Caki2 (cell line): ENCODE measurements at places on chromosomes 12 and 14.
A peak's percentile ranks its signal among the peaks of the same experiment; 100 is the strongest.

- DNase-seq: no peak
Measured at GRCh38 chr12:3641428-3642018, 111.4 kb downstream of the CRACR2A start.

GRCh38 chr12:25558586-25558985 is 5.5 kb upstream of the LMNTD1 start:
- peak; percentile 56 for DNase-seq

- no peak for DNase-seq
Measured at GRCh38 chr12:119828300-119828699, 48.8 kb downstream of the CIT start.

GRCh38 chr14:47103771-47104170 is 452.2 kb upstream of the RPL10L start:
- DNase-seq: no peak

- no peak for DNase-seq
Measured at GRCh38 chr12:30909349-30910037, 17.1 kb upstream of the TSPAN11 start.

GRCh38 chr12:43914923-43915468 is 79.1 kb downstream of the TMEM117 start:
- DNase-seq: no peak

DNA sequence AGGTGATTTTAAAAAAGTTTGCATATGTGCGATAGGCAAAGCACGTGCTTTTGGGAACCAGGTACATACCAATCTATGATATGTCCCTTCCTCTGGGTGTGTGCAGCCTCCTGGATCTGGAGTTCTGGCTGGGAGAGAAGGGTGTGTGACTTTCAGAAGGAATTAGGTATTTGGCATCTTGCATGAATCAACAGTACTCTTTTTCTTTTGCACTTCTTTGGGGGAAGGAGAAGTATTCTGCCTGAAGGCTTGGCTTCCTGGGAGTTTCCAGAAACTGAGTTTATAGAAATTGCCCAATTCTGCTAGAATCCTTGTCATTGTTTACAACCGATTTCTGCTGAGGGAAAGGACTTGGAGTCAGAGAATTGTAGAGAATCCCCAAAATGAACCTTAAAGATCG is 2.9 kb upstream of the CLMN start:
- no peak for DNase-seq

GRCh38 chr12:770479-770878 is 18.1 kb downstream of the WNK1 start:
- no peak for DNase-seq

DNA sequence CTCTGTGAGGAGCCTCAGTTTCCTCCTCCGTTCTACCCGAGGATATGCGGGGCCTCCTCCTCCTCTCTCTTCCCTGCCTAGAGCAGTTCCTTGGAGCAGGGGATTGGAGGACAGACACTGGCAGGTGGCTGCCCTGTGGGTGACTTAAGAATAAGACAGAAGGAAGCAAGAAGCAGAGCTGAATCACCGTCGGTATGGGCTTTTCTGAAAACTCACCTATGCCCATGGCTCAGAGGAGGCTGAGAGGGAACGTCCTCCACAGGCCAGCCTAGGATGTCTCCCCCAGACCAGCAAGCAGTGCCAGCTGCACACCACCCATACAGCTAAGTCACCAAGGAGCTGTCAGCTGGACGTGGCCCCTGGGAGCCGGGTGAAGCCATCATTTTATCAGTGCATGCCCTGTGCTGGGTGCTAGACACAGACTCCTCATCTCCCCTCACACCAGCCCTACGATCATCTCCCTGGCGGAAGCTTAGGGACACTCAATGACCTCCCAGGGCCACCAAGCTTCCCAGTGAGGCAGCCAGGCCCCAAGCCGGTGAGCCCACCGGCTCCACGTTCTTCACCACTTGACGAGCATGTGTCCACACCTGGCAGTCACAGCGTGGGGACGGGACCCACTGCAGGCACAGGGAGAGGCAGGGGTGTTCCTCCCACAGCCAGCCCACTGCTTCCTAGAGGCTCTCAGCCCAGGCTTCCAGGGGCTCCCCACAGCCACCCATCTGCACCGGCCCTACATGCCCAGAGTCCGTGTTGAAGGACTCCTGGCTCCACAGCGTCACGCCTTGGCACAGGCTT is 21.4 kb downstream of the ITPK1 start:
- DNase-seq: no peak

DNA sequence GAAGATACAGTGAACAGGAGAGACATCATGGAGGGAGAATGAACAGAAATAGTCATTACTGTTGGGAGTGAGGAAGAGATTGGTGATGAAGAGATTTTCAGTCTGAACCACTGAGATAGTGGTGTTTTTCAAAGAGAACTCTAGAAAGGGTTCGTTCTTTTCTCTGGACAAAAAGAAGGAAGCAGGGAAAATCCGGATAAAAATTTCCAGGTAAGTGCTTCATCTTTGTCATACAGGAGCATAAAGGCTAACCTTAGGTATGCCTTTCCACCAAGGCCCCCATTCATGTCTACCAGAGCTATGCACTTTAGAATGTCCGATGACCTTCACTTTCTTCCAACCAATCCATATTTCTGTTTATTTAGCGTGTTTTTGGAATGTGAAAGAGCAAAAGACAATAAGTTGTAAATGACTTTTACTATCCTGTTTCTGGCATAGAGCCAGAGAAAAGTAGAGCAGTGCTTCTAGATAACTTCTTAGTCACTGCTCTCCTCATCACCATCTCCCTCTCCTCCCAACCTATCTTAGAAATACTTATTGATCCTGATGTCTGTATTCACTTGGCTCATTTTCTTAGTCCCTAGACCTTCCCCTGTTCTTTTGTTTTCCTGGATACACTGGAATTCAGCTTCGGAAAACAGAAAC is 116.5 kb downstream of the TTC6 start:
- no peak for DNase-seq

DNA sequence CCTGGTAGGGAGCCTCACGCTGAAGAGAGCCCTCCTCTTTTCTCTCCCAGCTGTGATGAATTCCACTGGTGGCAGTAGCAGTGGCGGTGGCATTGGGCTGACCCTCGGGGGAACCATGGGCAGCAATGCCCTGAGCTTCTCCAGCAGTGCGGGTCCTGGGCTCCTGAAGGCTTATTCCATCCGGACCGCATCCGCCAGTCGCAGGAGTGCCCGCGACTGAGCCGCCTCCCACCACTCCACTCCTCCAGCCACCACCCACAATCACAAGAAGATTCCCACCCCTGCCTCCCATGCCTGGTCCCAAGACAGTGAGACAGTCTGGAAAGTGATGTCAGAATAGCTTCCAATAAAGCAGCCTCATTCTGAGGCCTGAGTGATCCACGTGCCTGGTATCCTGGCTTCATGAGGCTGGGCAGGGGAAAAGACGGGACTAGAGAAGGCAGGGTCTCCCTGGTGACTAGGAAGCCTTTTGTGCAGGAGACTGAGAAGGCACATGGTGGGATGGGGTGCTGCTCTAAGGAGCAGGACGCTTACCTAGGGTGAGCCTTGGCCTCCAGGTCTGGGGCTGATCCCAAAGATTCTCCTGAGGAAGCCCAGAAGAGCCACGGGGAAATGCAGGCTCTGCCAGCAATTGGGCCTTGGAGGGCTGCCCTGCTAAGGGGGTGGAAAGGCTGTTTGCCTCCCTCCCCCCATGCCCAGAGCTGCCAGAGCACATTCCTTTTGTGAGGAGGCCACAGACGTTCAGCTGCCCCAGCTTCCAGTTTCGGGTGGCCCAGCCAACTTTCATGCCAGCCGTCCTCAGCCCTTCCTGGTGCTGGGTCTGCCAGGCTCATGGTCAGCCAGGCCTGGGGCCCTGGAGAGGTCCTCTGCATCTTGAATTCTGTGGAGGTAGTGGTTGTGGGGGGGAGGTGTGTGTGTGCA is 15.8 kb downstream of the KRT7 start:
- DNase-seq: no peak

DNA sequence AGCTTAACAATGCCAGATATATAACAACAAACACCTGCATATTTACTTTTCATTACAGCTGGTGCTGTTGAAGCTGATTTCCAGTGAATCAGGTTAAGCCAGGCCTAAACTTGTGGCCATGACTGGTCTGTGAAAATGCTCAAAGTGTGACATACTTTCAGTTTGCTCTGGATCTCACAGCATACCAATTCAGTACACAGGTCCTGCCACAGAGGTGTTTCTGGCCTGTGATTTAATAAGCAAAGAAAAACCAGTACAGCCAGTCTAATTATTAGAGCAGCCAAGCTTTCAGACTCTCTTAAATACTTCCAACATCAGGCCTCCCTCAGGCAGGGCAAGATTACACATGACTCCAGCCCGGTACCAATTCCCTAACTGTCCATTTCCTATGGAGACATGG is 27.4 kb upstream of the TMCC3 start:
- DNase-seq: no peak

DNA sequence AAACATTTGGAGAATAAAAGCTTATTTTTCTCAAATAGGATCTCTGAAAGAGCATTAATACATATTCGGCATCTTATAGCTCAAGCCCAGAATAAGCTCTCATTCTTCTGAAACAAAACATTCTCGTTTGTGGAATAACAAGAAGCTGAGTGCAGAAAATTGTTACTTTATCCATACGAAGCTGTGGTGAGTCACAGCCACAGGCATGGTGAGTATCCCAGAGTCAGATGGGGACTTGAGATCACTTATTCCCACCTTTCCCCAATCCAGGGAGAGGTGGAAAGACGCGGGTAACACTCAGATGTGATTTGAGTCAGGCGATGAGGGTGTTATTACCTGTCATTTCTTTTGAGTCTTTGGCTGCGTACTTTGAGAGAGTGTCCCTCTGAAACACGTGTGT is 214.6 kb upstream of the TMEM132C start:
- DNase-seq: no peak

DNA sequence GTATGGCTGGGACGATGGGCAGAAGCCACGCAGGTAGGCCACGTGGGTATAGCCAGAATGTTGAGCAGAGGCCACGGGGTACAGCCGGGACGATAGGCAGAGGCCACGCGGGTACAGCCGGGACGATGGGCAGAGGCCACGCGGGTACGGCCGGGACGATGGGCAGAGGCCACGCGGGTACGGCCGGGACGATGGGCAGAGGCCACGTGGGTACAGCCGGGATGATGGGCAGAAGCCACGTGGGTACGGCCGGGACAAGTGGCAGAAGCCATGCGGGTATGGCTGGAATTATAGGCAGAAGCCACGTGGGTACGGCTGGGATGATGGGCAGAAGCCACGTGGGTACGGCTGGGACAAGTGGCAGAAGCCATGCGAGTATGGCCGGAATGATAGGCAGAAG is 195.0 kb downstream of the TTC7B start:
- DNase-seq: no peak

DNA sequence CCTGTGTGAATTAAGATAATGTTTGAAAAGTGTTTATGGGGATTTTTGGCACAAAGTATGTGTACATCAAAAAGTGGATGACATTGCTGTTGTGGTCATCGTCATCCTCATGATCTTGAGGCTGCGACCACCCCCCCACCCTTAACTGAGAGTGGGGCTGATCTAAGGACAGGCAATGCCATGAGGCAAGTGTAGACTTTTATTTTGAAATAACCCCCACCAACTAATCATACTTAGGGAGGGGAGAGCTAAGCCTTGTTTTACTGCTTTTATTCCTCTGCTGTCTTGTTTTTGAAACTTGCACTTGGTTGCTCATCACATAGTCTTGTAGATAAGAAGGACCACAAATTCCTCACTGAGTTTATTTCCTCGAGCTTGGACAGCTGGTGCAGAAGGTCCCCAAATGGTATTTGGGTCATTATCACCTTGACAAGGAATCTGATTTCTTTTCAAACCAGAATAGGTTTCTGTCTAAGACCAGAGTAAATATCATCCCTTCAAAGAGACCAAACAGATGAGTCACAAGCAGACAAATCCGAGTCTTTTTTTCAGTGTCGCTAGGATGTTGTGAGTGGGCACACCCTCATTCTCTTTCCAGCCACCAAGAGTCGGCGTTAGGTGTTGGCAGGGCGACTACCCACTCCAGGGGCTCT is 23.9 kb upstream of the SMOC1 start:
- no peak for DNase-seq

- no peak for DNase-seq
Measured at GRCh38 chr14:49858383-49858782, 5.8 kb upstream of the NEMF start.

DNA sequence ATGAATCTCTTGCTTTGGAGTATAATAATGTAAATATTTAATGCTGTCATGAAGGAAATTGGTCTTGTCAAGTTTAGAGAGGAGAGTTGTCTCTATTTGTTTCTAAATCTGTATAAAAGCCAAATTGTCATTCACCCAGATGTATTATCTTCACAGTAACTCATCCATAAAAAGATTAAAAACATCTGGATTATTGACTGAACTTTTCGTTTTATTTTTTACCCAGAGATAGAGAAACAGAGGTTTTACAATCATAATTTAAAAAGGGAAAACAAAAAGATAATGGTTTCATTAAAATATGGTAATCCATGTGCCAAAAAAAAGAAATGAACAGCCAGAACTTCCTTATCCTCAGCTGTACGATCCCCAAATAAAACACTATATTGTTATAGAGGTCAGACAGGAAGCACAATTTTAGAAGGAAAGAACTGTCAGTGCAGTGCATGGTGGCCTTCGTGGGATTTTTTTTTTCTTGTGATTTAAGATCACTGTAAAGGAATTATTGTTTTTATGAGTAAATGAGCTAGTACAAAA is 125.9 kb downstream of the ACSS3 start:
- no peak for DNase-seq
